ENCODE measurements at places on chromosomes 2 and 18.
A peak's percentile ranks its signal among the peaks of the same experiment; 100 is the strongest.

DNA sequence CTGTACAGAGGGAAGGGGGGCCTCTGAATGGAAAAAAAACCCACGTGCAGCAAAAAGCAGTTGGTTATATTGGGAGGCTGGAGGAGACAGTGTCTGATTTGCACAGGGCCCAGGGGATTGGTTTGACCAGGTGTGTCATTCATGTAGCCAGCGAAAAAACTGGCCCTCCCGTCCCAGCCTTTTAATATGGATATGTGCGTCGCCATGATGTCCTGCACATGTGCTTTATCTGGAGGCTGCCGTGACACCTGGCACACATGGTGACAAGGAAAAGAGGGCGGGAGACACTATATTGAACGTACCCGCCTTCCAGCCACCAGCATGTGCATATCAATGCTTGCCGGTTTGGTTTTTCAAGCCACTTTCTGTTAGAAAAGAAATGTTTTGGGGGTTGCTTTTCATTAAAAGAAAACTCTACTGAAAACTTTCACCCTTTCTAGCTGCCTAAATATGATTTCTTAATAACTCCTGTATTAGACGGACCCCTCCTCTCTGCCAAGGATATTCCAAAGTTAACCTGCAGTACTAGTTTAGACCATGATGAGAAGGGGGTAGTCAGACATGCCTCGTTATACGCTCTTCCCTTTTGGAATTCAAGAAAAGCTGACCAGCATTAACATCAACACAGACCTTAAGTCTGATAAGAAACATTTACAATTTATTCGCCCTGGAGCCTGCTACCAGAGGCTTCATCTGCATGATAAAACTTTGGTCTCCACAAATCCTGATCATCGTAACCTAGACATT, 16.2 kb downstream of the SLC25A52 start:
- DNase-seq, result no peak

GRCh38 chr18:2990956-2991640, 21.8 kb downstream of the LPIN2 start:
- DNase-seq, result no peak

DNA sequence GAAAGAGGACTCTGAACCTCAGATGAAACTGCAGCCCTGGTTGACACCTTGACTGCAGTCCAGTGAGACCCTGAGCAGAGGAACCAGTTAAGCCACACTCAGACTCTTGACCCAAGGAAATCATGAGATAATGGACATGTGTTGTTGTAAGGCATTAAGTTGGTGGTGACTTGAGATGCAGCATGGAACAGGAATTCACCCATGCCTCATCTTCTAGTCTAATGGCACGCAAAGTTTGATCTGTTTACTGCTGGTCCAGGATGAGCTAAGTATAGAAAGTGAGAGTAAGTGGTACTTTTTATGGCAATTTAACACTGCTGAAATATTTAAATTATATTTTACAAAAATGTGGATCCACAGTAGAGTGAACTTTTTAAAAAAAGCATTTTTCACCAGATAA, 51.3 kb upstream of the LTBP1 start:
- DNase-seq, result no peak

GRCh38 chr2:127388423-127389164, 819 bp upstream of the MAP3K2 start:
- DNase-seq, result no peak

DNA sequence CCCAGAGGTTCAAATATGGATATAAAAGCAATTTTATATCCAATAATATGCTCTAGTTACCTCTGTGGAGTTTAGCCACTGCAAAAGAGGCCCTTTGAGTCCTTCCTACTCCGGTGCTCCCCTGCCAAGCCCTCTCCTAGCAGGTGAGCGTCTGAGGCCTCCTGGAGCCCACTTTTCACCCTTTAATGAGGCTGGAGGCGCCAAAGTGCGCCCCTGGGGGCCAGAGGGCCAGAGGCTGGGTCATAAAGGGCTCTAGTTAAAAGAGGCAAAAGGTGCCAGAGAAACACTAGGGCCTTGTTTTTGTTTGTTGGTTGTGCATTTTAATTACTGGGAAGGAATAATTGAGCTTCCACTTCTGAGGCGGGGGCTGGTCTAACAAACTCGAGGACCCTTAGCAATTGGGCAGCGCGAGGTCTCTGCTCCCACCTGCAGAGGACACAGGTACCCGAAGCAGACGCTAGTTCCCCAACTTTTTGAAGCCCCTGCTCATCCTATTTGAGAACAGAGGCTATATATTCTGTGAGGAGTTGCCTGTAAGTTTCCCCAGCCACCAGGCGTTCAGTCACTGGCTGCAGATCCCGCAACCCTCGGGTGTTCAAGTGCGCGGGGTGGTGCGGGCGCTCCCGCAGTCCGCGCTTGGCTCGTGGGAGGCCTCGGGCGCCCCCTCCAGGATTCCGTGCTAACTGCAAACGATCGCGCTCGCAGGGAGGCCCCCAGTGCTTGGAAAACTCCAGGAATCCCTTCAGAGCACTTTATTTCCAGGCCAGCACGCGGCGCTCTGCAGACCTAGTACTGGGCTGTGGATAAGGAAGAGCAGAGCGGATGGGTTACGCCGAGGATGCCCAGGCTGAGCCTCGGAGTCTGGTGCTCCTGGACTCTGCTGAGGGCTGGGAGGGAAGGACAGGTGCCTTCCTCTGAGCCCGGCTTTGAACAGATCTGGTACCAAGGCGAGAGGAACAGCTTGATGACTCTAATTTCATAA, 14.1 kb downstream of the MSGN1 start:
- no peak for DNase-seq

DNA sequence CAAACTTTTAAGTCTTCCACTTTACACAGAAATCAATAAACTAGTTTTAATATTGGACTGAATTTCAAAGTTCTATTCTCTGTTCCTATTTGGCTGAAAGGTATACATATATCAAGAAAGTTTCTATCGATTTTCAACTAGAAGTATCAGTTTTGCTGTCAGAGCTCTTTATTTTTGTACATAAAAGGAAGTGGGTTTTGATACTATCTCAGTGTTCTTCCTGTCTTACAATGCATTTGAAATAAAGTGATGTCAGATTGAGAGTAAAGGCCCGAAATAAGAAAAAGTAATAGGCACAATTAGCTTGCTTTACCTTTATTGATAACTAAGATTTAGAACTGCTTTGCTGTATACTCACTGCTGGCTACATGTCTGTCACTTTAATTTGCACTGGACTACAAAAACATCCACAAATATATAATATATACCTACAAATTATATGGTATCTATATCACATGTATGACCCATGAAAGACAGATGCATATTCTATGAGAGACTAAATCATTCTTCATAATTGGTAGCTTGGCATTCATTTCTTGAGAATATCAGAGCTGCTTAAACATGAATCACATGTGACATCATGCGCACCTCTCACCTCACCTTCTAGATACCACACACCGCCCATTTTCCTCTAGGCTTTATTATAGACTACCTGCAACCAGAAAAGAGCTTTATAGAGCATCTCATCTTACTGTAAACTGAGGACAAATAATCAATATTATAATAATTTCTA, 83.6 kb downstream of the ASXL2 start:
- DNase-seq, result peak; percentile 46

DNA sequence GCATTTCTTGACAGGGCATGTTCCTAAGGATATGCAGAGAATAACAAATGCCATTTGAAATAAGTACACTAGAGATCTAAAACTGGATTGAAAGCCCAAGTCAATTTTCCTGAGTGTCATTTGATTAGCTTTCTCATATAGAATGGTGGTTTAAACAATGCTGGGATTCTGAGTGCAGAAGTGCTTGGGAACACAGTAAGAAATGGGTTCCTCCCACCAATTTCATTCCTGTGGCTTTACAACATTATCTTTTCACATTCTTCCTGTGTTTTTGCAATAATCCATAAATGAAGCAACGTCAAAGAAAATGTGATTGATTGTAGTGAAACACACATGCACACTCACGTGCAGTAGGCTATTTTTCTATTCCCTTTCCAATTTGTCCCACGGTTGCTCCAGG, 1858.4 kb upstream of the PIK3C3 start:
- DNase-seq, result no peak

Data from Jurkat, Clone E6-1 (cell line).